Endodermal cell (in vitro differentiated cells): ENCODE measurements at places on chromosomes 1 and 21.

DNA sequence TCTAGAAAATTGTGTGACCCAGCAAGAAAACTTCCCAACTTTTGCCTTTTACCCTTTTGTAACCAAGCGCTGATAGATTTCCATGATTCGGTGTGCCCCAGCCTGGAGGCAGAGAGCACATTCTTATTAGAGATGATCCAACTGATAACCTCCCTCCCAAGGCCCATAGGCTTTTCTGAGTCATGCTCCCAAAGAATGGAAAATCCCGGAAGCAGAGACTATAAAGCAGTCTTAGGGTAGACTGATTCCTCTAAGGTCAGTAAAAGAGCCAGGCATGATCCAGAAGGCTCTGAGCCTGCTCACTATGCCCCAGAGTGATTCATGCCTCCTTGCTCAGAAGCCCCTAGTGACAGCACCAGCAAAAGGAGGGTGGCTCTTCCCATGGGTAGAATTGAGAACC lies 4.3 kb downstream of the CAMK1G start:
- H3K36me3 ChIP-seq = no peaks in the 10 kb centered on the region
- peaks cover 4% of the 10 kb centered on the region for H3K4me1 ChIP-seq
- no peak for DNase-seq
- no peak overlapping the region for H3K4me3 ChIP-seq
- H3K27ac ChIP-seq = no peak overlapping the region

DNA sequence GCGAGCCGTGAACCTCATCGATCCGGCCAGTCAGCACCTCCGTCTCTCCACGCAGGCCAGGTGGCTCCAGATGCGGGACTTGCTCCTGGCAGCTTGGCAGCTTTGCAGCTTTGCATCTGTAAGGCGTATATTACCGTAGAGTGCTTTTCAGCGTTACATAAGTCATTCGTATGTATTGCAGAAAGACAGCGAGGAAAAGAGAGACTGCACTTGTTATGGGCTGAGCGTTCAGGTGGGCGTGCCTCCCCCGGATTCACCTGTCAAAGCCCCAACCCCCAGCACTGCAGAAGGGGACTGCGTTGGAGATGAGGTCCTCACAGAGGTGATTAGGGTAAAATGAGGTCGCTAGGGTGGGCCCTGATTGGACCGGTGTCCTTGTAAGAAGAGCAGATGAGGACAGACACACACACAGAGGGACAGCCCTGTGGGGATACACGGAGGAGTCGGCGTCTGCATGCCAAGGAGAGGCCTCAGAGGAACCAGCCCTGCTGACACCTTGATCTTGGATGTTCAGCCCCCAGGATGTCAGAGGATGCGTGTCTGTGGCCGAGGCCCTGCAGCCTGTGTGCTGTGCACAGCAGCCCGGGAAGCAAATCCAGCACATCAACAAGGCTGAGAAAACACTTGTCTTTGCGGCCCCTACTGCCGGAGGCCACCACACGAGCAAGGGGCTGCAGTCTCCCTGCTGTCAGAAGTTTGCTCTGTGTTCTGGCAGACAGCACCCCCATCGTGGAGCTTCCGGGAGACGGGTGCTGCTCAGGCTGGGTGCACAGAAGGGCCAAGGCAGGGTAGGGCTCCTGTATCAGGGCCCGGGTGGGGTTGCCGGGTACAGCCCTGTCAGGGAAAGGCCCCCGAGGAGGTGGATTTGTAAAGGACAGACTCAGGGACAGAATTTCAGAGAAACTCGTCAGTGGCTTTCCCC lies 10.9 kb upstream of the AGPAT3 start:
- H3K27ac ChIP-seq = no peak overlapping the region
- DNase-seq = no peak
- no peaks in the 10 kb centered on the region for H3K4me1 ChIP-seq
- H3K36me3 ChIP-seq = no peaks in the 10 kb centered on the region

- no peak overlapping the region for H3K27ac ChIP-seq
- peaks cover 5% of the 10 kb centered on the region for H3K4me1 ChIP-seq
- no peak overlapping the region for H3K4me3 ChIP-seq
- no peak for DNase-seq
Measured at GRCh38 chr1:230215529-230215928, 148.5 kb downstream of the GALNT2 start.

DNA sequence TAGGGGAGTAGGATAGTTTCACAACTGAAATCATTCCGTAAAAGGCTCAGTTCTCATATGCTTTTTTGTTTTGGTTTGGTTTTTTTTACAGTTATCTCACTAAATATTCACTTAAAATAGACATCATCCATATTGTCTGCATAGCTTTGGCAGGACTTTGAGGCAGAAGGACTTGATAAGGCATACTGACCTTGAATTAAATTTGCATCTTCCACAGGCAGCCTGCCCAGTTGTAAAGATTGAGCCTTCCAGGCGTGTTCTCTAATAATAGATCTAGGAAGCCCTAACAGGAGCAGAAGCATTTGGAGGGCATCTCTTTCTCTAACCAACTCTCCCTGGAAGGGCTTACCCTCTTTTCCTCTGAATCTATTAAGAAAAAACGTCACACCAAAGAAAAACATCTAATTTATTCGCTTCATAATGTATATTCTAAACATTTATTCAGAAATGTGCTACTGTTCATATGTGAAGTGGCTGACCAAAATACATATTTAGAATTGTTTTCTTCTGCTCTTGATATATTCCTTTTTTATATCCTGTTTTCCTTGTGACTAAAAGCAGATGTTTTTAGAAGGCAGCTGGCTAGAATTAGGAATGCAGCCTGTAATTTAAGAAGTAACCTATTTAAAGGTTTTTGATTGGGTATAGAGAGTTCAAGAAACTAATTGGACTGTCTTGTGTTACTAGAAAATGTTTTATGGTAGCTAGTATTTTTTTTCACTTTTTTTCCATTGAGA lies 20.2 kb downstream of the DESI2 start:
- no peak for DNase-seq
- H3K4me3 ChIP-seq = no peak overlapping the region
- H3K27ac ChIP-seq = no peak overlapping the region
- no peaks in the 10 kb centered on the region for H3K27me3 ChIP-seq
- no peaks in the 10 kb centered on the region for H3K4me1 ChIP-seq
